ENCODE measurements at places on chromosomes 4 and X.

DNA sequence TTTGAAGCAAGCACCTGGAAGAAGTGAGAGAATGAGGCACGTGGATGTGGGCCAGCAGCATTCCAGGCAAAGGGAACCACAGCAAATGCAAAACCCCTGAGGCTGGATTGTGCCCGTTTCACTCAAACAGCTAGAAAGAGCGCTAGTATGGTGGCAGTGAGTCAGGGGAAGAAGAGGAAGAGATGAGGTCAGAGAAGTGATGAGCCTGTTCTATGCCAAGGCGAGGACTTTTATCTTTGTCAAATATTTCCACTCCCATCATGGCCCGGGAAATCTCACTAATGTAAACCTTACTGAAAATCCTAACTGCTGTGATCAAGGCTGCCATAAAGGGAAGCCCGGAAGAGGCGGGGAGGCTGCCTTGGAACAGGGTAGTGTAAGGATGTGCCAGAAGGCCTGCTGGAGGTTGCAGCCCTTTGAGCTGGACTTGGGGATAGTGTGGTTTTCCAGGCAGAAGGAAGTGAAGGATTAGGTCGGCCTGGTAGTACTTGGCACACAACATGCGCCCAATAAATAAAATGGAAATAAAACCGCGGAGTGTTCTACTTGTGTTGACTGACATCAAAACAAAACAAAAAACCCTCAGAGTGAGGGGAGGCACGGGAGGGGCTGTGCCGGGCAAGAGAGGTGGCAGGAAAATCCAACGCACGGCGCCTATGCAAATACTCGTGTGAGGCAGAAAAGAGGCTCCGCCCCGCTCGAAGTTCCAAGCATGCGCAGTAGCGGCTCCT is 1.2 kb upstream of the CDK16 start:
- no peak for DNase-seq

DNA sequence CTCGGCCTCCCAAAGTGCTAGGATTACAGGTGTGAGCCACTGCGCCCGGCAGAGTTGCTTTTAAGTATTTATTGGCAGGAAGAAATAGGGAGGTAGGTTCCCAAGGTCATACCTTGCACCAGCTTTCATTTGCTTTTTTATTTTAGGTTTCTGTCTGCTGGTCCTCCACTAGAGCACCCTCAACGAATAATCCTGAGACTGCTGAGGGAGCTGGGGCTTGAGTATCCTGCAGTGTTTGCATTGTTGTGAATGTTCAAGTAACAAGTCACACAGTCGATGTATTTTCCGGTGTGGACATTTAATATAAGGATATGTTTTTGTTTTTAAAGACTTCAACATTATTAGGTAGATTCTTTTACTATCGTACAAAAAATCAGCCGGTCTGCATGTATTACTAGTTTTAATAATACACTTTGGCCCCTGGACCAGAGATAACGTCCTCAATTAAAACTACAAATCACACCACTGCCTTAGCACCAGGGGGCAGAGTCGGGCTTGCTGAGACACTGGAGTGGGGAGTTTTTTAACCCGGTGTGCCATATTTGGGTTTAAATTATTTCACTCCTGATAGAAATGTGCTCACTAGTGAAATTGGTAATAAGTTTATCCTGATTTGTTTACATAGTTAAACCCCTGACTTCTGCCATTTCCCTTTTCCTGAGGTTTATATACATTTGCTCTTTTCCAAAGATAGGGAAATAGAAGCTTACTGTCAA is 11.6 kb downstream of the SMIM20 start:
- no peak for DNase-seq

GRCh38 chr4:151276787-151277562 is at the start of gene PRSS48:
PRSS48 (plus strand) TSS chr4:151277161; CDS start chr4:151277173, 12 bp downstream.
- peak; percentile 82 for DNase-seq

- DNase-seq: no peak
Observed at GRCh38 chr4:86338989-86339388, 20.9 kb downstream of the MAPK10 start.

GRCh38 chrX:142994988-142995387 is 30.7 kb upstream of the SPANXN4 start:
- no peak for DNase-seq

DNA sequence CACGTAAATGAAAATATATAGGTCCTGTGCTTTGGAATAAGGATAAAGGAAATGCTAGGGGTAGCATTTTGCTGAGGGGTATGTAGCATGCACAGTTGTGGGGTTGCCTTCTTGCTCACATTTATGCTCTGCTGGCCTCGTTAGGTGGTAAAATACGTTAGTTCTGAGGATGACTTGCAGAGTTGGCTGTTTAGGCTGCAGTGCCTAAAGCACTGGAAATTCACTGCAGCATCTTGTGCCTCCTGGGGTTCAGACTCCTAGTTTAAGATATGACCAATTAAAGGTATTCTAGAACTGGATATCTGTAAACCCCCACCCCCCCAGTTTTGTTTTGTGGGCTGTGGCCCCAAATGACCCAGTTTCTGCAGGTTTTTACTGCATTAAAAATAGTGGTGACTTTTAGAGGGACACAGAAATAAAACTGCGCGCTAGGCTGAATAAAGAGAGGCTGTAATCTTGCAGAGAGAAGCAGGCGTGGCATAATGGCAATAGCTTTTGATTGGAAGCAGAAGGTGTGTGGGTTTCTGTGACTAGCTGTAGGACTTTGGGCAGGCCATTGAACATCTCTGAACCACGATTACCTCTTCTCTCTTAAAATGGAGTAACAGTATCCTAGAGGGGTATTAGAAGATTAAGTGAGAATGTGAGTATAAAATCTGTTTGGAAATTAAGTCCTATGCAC is 79.3 kb downstream of the REPS2 start:
- no peak for DNase-seq

- no peak for DNase-seq
Observed at GRCh38 chr4:109547394-109547793, 12.7 kb upstream of the MCUB start.

GRCh38 chr4:143207555-143207954 is 22.8 kb downstream of the USP38 start:
- DNase-seq: no peak

- DNase-seq: no peak
Observed at GRCh38 chr4:17562157-17562556, 14.8 kb upstream of the LAP3 start.

DNA sequence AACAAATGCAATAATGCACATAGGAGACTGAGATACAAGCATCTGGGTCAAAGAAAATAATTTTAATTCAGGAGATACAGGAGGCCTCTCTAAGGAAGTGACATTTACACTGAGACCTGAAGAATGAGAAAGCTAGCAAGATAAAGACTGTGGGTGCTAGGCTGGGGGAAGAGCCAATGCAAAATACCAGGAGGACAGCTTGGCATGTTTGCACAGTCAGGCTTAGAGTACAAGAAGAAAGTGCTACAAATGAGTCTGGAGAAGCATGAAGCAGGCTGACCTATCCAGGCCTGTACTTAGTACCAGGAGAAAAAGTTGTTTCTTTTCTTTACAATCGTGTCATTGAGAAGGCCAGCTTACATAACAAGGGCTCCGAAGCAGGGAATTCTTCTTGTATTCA is 56.9 kb downstream of the GABRB1 start:
- DNase-seq: no peak

DNA sequence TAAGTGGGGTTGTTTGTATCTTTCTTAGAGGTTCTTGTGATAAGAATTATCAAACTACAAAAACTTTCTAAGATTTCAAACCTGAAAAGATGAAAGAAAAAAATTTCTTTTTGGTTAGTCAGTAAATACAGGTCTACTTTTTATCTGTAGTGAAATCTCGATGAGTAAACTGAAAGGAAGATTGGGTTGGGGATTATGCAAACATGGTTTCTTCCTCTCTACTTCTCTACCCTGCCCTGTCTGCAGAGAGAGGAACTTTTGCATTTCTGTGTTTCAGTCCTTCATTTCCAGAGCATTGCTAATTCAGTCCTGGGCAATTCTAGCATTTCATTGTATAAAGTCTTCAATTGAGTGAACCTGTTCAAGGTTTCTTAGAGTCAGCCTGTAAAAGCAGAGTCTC is 51.6 kb upstream of the IL2 start:
- DNase-seq: no peak

- DNase-seq: no peak
Observed at GRCh38 chr4:61332693-61333092, 132.6 kb downstream of the ADGRL3 start.

DNA sequence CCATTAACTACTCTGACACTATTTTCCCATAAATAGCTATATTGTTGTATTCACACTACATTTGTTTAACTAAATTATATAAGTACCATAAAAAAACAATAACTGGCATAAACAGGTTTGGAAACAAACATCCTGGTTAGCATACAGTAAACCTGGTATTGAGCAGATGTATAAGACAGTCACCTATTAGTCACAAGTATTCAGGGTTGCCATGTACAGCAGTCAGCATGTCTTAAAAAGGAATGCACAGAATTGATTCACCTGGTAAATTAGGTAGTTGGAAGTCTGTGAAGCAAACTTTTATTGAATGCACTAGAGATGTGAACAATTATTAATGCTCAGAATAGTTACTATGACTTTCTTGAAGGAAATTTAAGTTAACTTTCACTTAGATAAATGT is 137.9 kb downstream of the FAM13A start:
- DNase-seq: no peak

- peak; percentile 23 for DNase-seq
Observed at GRCh38 chrX:102652031-102652688, 877 bp downstream of the GPRASP1 start.

DNA sequence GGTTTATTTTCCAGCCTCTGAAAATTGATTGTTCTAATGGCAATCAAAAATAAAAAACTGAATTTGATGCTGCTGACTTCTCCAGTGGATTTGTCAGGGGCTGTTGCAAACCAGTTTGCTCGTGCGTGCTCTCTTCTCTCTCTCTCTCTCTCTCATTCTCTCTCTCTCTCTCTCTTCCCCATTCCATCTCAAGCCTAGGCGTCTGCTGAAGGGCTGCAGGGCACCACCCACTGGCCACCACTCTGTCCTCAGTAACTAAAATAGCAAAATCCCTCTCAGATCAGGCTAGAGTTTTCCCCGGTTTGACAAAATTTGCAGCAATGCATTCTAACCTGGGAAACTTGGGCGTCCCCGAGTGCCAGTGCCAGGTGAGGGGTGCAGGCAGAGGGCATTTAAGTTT is 19.4 kb downstream of the NKX6-1 start:
- DNase-seq: no peak

Data from left lung (tissue), 14 donors.